Stimulated activated CD4-positive, alpha-beta T cell treated with anti-CD3 and anti-CD28 coated beads, Interleukin-4, amount 100 ng/mL, for 24 hours (primary cell): ENCODE measurements at places on chromosomes 3 and 15.

DNA sequence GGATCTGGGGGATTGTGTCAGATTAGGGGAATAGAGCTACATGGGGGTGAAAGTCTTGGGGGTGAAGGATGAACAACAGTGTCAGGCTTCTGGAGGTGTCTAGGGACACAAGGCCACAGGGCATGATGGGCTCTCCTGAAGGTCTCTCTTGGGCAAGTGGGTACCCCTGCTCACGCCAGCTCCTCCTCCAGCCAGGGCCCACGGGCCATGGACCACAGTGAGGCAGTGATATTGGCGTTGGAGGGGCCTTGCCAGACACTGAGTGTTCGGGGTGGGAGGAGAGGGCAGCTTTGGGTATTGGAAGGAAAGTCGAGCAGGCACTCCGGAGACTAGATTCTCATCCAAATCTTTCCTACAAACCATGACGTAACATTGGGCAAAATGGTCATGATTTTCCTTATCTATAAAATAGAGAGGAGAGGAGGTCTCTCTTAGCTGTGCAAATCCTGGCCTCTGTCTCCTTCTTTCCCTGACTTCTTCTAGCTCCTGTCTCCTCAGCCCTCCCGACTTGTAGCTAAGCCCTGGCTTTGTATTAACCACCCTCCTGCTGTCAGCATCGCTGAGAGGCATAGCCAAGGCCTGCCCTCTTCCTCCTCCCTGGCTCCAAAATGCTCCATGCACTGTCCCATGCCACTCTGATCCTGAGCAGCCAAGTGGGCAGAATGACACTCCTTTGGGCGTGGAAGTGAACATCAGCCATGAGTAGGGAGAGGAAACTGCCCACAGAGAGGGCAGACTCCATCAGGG is 24.0 kb upstream of the SRP14 start:
- DNase-seq = no peak

GRCh38 chr3:181851063-181851462 is 139.3 kb downstream of the SOX2 start:
- DNase-seq = no peak

DNA sequence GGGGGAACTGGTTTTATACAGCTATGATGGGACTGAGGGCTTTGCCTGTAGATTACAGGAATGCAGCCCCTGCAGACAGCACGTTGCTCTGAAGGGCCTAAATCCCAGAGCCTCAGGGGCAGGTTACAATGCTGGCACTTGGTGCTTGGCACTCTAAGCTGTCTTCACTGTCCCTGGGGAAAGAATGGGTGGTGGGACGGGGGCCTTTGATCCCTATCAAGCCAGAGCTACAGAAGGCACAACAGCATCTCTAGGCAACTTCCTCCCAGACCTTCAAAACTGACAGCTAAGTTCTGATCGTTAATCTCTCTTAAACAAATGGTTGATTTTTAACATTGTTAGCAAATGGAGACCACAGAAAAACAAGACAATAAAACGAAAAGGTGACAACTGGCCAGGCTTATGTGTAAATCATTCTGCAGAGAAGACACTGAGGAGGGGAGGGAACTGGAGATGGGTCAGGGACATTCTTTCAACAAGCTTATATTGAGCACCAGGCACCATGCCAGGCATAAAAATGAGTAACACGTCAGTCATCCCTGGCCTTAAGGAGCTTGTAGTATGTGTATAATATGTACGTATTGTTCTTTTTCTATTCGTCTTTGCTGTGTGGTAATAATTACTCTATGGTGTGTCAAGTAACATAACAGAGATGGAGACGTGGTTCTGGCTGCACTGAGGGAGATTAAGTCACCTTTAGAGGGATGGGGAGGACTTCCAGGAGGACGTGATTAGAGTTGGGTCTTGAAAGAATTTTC is 49.1 kb downstream of the CA12 start:
- no peak for DNase-seq

DNA sequence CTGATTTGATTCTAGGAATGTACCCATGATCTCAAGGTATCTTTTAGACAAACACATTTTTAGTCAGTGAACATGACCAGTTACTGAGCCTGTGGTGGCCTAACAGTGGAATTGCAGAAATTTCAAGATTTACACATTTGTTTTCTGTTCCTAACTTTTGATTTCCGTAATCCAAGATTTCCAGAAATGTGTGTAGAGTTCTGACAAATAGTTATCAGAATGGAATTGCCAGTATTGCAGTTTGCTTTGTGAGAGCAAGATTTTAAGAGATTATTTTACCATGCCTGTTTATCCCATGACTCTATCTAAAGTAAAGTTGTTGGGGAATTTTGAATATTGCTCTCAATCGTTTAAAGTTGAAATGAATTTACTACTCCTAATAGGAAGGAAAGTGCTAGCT is 11.7 kb upstream of the UTS2B start:
- DNase-seq = no peak

- no peak for DNase-seq
Observed at GRCh38 chr15:73682600-73683090, 1.5 kb upstream of the CD276 start.

- no peak for DNase-seq
Observed at GRCh38 chr3:1019157-1019556, 73.7 kb upstream of the CNTN6 start.

DNA sequence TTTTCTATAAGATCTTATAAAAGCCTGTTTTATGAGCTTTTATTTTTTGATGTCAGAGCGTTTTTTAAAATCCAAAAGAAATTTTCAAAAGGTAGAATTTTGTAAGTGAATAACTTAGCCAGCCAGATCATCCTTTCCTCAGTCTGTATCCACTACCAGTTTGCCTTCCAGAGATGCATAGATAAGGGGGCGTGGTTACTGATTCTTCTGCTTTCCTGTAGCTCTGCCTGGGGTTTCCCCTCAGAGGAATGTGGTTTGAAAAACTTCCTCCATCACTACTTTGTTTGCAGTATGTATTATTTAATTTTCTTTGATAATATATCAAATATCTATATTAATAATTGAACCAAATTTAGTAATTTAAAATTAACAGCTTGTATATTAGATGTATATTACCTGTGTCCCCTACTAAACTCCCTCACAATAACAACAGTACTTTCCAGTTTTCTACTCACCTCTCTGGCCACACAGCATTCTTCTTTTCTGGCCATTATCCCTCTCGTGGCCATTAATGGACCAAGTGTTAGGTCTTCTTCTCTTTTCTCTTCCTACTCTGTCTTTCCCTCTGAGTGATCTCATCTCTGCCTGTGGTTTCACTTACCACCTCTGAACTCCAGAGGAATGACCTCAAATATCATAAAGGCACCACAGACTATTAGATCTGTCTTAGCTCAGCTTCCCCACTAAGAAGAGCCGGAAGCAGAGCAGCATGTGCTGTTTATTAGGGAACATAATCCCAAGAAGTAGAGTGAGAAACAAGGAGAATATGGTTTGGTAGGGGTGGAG is 239.7 kb downstream of the UBE2E2 start:
- peak; percentile 10 for DNase-seq

DNA sequence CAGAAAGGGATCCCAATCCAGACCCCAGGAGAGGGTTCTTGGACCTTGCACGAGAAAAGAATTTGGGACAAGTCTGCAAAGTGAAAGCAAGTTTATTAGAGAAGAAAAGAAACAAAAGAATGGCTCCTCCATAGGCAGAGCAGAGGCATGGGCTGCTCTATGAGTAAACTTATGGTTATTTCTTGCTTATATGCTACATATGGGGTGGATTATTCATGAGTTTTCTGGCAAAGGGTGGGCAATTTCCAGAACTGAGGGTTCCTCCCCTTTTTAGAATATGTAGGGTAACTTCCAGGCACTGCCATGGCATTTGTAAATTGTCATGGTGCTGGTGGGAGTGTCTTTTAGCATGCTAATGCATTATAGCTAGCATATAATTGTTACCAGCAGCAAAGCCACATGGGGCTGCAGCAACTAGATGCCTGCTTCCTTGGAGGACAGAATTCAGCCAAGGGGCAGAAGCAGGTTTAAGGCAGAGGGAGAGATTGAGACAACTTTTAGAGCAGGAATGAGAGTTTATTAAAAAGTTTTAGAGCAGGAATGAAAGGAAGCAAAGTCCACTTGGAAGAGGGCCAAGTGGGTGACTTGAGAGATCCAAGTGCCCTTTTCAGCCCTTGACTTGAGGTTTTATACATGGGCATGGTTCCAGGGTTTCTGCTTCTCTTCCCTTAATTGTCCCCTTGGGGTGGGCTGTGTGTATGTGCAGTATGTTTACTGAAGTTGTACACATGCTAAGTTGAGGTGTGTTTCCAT is 41.3 kb downstream of the METTL6 start:
- DNase-seq = no peak

GRCh38 chr3:46096781-46097180 is 69.5 kb upstream of the XCR1 start:
- no peak for DNase-seq

- no peak for DNase-seq
Observed at GRCh38 chr3:56856752-56857151, 55.0 kb upstream of the ARHGEF3 start.

DNA sequence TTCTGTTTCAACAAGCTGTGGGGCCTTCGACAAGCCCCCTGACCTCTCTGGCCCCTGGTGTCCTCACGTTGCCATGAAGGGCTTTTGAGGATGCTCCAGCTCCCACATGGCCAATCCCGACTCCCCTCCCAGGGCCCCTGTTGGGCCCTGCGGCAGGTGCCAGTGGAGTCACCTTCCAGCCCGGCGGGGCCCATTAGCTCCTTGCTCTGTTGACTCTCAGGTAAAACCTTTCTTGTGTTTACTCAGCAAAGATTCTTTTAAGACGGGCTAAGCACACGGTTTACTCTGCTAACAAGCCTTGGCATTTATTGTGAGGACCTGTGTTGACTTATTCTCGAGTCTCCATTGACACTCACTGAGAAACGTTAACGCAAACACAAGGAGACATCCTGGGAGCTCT is 15.0 kb downstream of the RPLP1 start:
- no peak for DNase-seq

- no peak for DNase-seq
Observed at GRCh38 chr3:170863816-170864215, 6.2 kb downstream of the RPL22L1 start.

GRCh38 chr15:57662091-57662744 is 44.3 kb upstream of the POLR2M start:
- DNase-seq = no peak

DNA sequence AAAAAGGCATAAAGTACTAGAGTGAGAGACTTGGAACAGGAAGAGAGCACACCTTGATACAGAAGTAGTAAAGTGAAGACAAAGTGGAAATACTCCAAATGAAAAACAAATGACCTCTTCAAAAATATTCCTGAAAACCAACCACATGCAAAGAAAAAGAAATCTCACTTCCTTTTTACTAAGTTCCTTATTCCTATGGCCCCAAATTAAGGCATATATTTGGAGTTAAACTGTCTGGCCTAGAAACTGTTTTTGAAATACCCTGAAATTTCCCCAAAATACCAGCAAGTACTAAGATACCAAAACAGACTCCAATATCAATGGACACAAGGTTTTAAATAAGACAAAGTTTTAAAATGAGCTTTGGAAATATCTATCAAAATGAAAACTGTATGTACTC is 58.2 kb downstream of the ZNF148 start:
- no peak for DNase-seq

DNA sequence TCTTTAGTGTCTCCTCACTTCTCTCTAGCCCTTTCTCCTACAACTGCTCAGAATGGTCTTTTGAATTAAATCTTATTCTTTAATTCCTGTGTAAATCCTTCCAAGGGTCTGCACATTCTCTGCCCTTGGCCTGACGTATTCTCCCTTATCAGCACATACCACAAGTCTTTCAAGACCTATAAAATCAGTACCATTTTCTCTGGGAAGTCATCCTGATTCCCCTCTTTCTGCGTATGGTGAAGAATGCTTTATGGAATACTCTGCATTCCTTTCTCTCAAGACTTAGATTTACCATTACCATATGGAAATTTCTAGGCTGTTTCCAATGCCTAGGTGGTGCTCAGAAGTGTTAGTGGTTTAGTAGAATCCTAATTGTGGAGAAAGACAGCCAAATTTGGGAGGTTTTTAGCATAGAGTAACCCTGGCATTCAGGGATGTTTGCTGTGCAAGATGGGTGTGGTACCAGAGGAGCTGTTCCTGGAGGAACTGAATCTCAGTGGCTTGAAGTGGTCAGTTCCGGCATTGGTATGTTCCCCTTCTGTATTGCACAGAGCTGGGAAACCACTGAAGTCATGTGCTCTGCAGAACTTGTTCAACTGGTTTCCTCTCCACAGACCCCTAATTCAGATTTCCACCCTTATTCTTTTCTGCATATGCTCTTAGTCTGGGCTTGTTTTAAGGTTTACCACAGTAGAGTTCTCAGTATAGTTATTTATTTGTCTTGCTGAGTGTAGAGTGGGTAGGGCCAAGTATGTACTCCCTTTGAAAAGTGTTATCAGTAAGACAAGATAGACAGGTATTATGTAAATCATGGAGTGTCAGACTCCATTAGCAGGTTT is 24.5 kb downstream of the IQGAP1 start:
- no peak for DNase-seq

- DNase-seq = no peak
Observed at GRCh38 chr3:54832876-54833275, 95.0 kb downstream of the LRTM1 start.

DNA sequence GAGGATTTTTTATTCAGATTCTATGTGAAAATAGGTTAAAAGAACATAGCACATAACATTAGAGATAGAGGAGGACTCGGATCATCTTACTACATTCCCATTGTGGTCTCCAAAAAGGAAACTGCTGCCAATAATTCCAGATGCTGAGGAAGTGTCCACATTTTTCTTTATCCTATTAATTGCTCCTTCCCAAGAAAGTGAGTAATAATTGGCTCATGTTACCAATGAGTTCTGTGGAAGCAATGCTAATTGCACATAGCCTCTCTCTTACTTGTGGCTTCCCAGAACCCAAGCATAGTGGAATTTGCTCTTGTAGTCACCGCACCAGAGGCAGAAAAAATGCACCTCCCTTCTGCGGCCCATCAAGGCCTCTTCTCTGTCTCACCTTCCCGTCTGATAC is 208.4 kb downstream of the PLOD2 start:
- DNase-seq = no peak

- no peak for DNase-seq
Observed at GRCh38 chr3:149414557-149415231, 37.2 kb upstream of the TM4SF1 start.

DNA sequence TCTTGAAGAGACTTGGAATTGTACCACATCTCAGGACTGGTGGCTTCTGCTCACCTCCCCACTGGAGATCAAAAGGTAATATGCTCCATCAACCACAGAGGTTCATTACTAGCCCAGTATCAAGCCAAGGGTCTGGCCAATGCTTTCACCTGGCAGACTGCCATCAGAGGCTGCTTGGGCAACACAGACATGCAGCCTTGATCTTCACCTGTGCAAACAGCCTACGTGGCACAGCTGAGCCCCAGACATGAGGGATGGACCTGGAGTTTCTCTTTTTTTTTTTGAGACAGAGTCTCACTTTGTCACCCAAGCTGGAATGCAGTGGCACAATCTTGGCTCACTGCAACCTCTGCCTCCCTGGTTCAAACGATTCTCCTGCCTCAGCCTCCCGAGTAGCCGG is 105.6 kb upstream of the HES1 start:
- DNase-seq = no peak
